ENCODE measurements at places on chromosomes 16 and 17. TPM values are rescaled to one million over a fixed set of nuclear protein-coding genes. Genes with fewer than 3 reads are reported as not detected.

The CACNA1H gene
- not detected for total RNA-seq

The GPRC5B gene
- total RNA-seq = 5.8 TPM

The SHISA9 gene
- 0.03 TPM for total RNA-seq

DNA sequence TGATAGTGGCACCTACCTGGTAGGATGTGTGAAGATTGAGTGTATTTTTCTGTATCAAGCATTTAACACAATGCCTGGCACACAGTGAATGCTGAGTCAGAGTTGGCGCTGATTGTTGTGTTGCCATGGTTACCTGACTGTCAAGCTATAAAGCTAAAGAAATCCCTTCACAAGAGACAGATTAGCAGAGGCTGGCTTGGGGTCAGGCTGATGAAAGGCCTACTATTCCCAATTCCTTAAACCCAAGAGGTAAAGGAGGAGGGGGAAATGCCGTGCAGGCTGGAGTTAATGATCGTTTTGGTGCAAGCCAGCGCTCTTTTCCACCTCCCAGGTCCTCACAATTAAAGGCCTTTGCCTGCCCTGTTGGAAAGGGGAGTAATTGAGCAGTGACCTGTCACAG lies 5.9 kb downstream of the CLEC19A start:
- H3K27me3 ChIP-seq = 0 out of 2 replicates have a peak, but pooled peaks cover 3% of the 10 kb centered on the region
- H3K4me1 ChIP-seq = no peaks in the 10 kb centered on the region
- no peak overlapping the region for H3K27ac ChIP-seq
- H3K4me3 ChIP-seq = no peak overlapping the region
- DNase-seq = no peak
- no peaks in the 10 kb centered on the region for H3K36me3 ChIP-seq

GRCh38 chr17:56724664-56725063 lies 109.1 kb downstream of the C17orf67 start:
- DNase-seq = no peak
- no peak overlapping the region for H3K4me3 ChIP-seq
- no peaks in the 10 kb centered on the region for H3K27me3 ChIP-seq
- peaks cover 10% of the 10 kb centered on the region for H3K4me1 ChIP-seq
- no peaks in the 10 kb centered on the region for H3K36me3 ChIP-seq

DNA sequence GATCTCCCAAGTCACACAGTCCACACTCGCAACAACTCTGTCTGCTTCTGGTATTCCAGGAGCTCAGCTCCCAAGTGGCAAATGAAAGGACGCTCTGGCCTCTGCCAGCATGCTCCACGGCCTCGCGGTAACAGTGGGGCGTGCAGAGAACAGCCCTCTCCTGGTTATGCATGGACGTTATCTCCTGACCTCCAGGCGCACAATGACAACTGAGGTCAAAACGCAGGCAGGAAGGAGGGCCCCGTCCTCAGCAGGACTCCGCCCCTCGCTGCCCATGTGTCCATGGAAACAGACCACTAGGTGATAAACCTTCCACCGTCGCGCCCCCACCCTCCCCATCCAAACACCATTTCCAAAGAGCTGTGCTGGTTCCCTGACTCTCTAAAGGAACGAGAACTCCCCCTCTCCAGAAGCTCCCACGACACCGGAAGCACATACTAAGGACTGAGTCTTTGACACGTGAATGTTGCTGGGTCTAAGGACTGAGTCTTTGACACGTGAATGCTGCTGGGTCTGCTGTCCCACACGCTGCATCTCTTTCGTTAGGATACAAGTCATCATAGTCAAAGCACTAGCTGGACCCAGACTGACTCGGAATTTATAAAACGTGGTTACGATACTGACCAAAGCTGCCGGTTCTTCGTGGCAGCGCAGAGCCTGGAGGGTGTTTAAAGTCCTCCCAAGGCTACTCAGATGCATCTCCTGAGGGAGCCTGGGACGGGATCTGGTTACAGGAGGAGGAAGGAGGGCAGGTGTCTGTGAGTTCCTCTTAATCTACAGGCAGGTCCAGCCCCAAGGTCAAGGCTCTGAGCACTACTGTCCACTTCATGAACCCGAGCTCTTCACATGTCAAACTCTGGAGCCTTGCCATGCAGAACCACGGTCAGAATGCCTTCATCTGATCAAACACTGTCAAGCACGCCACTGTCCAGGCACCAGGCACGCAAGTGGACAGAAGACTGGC lies 43.9 kb downstream of the KLHDC4 start:
- peaks cover 12% of the 10 kb centered on the region for H3K36me3 ChIP-seq
- H3K4me1 ChIP-seq = no peaks in the 10 kb centered on the region
- H3K4me3 ChIP-seq = no peak overlapping the region
- H3K27me3 ChIP-seq = no peaks in the 10 kb centered on the region
- DNase-seq = no peak
- H3K27ac ChIP-seq = no peak overlapping the region

- no peak for DNase-seq
- no peaks in the 10 kb centered on the region for H3K36me3 ChIP-seq
- H3K4me1 ChIP-seq = no peaks in the 10 kb centered on the region
- H3K4me3 ChIP-seq = no peak overlapping the region
Observed at GRCh38 chr16:6247775-6248174, 1084.9 kb upstream of the RBFOX1 start.

DNA sequence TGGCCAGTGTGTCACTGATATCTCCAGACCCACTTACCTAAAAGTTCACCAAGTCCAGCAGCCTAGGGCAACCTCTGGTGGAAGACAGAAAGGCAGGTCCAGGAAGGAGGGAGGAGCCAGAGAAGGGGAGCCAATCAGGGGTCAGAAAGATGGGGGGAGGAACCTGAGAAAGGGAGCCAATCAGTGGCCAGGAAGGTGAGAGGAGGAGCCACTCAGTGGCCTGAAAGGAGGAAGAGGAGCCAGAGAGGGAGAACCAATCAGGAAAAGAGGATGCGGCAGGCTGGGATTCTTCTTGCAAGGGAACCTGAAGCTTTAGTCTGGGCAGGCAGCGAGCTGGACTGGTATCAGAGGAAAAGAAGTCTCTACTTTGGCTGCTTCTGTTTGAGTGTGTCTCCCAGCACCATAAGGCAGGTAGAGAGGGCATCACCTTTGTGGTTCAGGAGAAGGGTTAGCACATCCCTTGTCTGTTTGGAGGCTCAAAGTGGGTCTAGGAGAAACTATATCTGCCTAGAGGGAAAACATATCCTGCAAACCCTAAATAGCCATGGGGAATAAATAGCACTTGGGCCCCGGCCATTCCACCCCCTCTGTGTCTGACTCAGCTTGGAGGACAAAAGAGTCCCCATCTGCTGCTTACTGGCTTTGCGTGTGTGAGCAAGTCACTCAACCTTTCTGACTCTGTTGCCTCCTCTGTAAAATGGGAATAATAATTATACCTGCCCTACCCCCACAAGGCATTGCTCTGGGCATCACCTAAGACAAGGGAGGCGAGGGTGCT lies 43.4 kb upstream of the CRHR1 start:
- H3K27ac ChIP-seq = no peak overlapping the region
- H3K27me3 ChIP-seq = peaks cover 54% of the 10 kb centered on the region
- H3K36me3 ChIP-seq = no peaks in the 10 kb centered on the region
- no peak overlapping the region for H3K4me3 ChIP-seq

DNA sequence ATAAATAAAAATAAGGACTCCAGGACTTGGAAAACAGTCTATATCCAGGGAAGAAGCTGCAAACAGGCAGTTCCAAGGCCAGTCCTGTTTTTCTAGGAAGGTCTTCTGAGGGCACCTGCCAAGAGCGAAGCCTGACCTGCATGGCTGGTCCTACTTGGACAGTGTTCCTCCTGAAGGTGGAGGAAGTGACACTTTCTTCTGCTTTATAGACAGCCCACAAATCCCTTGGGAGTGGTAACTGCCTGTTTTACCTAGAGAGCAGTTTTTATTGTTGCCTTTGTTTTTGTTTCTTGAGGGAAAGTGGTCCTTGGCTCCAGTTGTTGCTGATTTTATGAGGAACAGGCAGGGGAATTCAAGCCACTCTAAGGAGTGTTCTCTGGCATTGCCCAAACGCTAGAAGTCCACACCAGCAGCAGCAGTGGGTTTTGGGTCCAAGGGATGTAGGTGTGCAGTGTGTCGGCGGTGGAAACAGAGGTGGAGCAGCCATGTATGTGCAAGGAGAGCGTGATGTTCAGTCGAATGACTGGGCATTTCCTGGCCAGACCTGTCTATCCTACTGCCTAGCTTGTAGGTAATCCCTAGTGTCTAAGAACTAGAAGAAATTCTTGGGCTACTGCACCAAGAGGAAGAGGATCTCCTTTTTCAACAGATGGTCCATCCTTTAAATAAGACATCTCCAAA lies 35.3 kb downstream of the LDHD start:
- DNase-seq = no peak
- no peaks in the 10 kb centered on the region for H3K4me1 ChIP-seq
- H3K4me3 ChIP-seq = no peak overlapping the region
- H3K36me3 ChIP-seq = 0 out of 2 replicates have a peak, but pooled peaks cover 6% of the 10 kb centered on the region
- H3K27ac ChIP-seq = no peak overlapping the region

DNA sequence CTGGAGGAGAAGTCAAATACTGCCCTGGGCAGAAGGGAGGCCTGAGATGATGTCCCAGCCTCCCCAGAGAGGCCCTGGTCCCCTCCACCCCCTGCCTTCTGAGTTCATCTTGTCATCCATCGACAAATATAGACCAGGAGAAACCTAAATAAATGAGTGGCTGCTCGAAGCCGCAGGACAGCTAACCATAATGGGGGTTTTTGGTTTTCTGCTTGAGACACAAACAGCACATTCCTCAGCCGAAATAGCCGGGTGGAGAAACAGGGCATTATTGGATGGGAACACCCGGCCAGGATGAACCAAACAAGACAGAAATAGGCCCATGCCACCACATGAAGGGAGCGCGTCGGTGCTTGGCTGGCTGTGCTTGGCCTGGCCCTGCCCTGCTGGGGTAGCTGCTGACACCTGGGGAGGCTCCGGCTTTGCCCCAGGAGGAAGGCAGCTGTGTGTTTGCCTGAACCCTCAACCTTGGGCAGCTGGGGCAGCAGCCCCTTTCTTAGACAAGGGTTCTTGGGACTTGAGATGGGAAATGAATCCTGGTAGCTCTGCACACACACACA lies 188.1 kb downstream of the IRX5 start:
- no peaks in the 10 kb centered on the region for H3K27me3 ChIP-seq
- H3K36me3 ChIP-seq = no peaks in the 10 kb centered on the region
- peaks cover 14% of the 10 kb centered on the region for H3K4me1 ChIP-seq
- H3K4me3 ChIP-seq = no peak overlapping the region
- no peak overlapping the region for H3K27ac ChIP-seq

GRCh38 chr16:23508589-23509440 lies 1.5 kb downstream of the GGA2 start:
- H3K4me3 ChIP-seq = peak overlapping the region; percentile 77
- peaks cover 31% of the 10 kb centered on the region for H3K4me1 ChIP-seq
- no peaks in the 10 kb centered on the region for H3K27me3 ChIP-seq
- no peak overlapping the region for H3K27ac ChIP-seq
- DNase-seq = no peak

DNA sequence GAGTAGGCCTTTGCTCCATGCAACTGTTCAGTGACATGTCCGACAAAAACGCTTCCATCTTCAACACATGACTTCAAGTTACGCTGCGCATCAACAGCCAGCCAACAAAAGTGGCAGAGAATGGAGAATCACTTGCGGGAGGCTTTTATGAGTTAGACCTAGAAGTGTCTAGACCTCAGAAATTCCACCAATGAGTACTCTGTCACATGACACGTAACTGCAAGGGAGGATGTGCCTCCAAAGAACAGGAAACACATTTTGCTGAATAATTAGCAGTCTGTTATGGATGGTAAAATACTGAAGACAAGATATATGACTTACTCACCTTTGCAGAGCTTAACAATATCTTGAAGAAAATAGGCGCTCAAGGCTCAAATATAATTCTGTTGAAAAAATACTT lies 62.1 kb downstream of the MYO1D start:
- H3K27ac ChIP-seq = no peak overlapping the region

- H3K4me3 ChIP-seq = peak overlapping the region; percentile 18
- DNase-seq = peak; percentile 85
- no peaks in the 10 kb centered on the region for H3K36me3 ChIP-seq
- H3K4me1 ChIP-seq = peaks cover 57% of the 10 kb centered on the region
- H3K27me3 ChIP-seq = no peaks in the 10 kb centered on the region
- H3K27ac ChIP-seq = peak overlapping the region; percentile 60
Observed at GRCh38 chr17:79865351-79866210, 26.3 kb upstream of the CBX4 start.

DNA sequence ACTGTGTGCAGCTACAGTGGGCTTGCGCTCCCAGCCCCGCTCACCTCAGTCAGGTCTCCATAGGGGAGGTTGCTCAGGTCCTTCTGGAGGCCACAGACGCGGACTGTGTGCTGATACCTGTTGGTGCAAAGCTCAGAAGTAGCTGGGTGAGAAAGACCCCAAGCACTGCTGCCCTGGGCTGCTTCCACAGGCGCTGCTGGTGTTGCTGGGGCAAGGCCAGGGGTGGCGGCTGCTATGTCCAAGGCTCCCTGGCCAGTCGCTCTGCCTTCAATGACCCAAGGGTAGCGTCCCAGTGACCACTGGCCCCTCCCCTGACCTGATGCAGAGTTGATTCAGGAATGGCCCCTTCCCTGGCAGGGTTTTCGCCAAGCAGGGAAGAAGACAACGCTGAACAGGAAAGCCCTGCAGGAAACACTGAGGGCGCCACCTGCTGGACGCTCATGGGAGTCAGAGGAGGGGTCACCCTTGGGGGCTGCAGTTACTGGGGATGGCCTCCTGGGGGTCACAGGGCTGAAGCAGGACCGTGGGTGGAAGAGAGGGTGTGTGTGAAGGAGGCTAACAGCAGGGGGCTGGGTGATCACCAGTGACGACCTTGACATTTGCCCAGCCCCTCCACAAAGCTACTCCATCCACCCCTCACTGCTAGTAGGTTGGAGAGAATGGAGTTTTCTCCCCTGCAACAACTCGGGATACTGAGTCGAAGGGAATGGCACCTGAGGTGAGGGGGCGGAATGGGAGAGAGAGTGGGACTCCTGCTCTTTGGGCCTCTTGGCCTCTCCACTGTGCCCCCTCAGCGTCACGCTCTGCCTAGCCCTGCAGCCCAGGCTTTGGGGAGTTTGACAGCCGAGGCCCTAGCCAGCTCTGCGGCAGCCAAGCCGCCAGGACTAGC lies 38.3 kb downstream of the ABCC12 start:
- no peak overlapping the region for H3K4me3 ChIP-seq
- peaks cover 9% of the 10 kb centered on the region for H3K4me1 ChIP-seq
- H3K27ac ChIP-seq = no peak overlapping the region
- no peaks in the 10 kb centered on the region for H3K36me3 ChIP-seq
- peak; percentile 49 for DNase-seq

- DNase-seq = peak; percentile 36
- H3K27me3 ChIP-seq = no peaks in the 10 kb centered on the region
- no peak overlapping the region for H3K27ac ChIP-seq
- peaks cover 65% of the 10 kb centered on the region for H3K4me1 ChIP-seq
- H3K4me3 ChIP-seq = no peak overlapping the region
Observed at GRCh38 chr17:83191388-83192160, 112.2 kb downstream of the METRNL start.

DNA sequence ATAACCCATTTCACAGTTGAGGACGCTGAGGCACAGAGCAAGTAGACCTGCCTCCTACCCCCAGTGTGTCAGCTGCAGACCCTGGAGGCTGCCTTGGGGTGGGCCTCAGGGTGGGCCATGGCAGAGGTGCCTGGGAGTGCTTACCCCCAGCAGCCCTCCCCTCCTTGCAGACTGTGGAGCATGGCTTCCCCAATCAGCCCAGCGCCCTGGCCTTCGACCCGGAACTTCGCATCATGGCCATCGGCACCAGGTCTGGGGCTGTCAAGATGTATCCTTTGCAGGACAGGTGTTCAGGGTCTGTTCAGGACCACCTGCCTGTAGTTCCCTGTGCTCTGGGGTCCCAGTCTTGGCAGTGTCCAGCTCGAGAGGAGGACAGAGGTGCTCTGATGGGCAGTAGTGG lies 4.3 kb downstream of the LLGL1 start:
- H3K27me3 ChIP-seq = no peaks in the 10 kb centered on the region
- H3K4me1 ChIP-seq = peaks cover 13% of the 10 kb centered on the region
- no peak overlapping the region for H3K4me3 ChIP-seq
- no peak overlapping the region for H3K27ac ChIP-seq
- H3K36me3 ChIP-seq = peaks cover 12% of the 10 kb centered on the region
